ENCODE measurements at places on chromosomes 13 and 19.

- no peak for DNase-seq
Measured at GRCh38 chr13:103134271-103134670, 68.1 kb upstream of the SLC10A2 start.

DNA sequence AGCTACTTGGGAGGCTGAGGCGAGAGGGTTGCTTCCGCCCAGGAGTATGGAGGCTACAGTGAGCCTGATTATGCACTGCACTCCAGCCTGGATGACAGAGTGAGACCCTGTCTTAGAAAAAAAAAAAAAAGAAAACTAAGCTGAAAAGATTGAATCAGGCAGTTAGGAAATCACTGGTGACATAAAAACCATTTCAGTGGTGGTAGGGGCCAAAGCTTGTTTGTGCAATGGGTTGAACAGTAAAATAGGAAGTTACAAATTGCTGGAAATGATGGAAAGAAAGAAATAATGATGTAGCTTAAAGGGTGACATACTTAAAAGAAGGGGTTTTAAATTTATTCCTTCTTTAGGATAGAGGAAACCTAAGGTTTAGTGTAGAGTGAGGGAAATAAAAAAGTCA is 4.8 kb upstream of the OXGR1 start:
- no peak for DNase-seq

- no peak for DNase-seq
Measured at GRCh38 chr13:73059460-73060250, 850 bp downstream of the KLF5 start.

DNA sequence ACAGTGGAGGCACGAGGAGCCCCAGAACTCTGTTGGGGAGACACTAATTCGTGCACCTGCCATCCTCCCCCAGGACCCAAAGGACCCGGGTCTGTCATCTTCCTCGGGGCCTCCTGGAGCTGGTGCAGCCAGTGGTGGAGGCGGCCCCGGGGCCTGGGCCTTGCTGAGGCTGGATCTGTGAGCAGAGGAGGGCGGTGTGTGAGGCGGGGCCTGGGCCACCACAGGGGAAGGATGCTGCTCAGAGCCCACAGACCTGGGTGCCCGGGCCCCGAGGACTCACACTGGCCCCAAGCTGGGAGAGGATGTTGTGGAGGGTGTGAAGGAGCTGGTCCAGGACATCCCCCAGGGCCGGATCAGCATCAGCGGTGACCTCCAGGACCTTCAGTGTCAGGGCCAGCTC is 8.3 kb downstream of the IFNL3 start:
- no peak for DNase-seq

DNA sequence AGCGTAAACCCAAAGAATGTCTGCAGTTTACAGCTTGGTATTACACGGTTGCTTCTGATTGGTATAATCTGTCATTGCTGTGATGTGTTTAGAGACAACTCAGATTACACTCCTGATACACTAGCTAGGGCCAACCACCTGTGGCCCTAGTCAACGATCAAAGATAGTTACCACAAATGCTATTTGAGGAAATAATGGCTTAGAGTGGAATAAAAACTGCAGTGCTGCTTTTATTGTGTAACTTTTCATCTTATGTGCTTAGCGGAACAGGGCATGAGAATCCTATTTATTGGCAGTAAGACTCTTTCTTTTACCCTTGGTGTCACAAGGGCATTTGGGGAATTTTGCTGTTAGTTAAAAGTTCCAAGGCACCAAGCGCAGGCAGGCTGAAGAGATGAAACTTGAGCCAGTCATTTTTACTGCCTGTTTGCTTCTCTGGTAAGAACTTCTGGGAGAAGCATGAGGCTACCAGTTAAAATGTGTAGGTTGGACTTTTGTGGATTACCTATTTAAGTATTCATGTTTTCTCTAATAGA is 363.3 kb downstream of the KCNRG start:
- DNase-seq = no peak

GRCh38 chr13:107461751-107462150 is 753.6 kb downstream of the LIG4 start:
- no peak for DNase-seq

GRCh38 chr13:40388617-40389016 is 277.8 kb downstream of the FOXO1 start:
- no peak for DNase-seq

- DNase-seq = no peak
Measured at GRCh38 chr13:38202740-38203139, 146.9 kb upstream of the UFM1 start.

DNA sequence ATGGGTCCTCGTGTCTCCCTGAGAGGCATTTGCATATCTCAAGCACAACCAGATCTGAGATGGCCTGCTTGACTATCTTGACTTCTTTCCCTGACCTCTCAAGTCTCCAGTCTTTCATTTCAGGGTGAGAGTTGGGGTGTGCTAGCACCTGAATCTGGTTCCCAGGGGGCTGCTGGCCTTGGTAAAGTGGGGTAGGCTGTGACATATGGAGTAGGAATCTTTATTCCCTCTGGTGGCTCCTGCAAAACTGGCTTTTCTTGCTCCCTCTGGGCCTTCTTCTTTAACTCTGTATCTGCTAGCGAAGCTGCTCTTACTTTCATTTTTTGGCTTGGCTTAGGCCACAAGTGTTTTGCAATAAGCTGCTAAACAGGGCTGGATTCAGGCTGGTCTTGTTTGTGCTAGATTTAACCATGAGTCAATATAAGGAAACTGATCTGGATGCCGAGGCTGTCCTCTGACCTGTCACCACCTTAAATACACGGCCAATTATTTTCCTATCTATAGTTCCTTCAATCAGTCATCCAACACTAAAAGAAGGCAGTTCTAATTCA is 42.3 kb downstream of the ZNF493 start:
- no peak for DNase-seq

DNA sequence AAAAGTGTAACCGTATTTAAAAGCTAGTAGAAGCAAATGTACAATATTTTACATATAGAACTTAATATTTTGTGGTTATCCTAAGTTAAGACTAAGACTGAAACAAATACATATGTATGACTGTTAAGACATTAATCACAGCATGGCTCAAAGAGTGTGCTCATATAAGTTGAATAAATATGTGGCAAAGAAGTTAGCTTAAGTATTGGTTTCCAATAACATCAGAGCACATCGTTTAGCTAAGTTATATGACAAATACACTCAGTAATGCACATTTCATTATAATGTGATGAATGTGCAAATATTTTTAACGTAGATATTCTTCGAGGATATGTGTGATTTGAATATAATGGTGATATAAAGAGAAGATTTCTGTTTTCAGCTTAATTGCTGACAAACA is 253.8 kb downstream of the SLITRK5 start:
- DNase-seq = no peak

GRCh38 chr19:46303691-46304397 is 7.0 kb downstream of the HIF3A start:
- no peak for DNase-seq

DNA sequence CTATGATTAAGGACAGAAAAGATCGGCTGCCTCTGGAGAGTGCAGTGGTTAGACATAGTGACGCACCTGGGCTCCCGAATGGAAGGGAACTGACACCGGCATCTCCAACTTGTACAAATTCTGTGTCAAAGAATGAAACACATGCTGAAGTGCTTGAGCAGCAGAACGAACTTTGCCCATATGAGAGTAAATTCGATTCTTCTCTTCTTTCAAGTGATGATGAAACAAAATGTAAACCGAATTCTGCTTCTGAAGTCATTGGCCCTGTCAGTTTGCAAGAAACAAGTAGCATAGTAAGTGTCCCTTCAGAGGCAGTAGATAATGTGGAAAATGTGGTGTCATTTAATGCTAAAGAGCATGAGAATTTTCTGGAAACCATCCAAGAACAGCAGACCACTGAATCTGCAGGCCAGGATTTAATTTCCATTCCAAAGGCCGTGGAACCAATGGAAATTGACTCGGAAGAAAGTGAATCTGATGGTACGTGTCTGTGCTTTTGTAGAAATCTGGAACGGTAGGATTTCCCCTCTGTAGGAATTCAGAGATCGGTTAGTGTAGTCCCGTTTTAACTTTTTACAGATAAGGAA is 16.9 kb downstream of the ERCC5 start:
- DNase-seq = no peak

- no peak for DNase-seq
Measured at GRCh38 chr13:36918246-36919131, 1.5 kb downstream of the SMAD9 start.

DNA sequence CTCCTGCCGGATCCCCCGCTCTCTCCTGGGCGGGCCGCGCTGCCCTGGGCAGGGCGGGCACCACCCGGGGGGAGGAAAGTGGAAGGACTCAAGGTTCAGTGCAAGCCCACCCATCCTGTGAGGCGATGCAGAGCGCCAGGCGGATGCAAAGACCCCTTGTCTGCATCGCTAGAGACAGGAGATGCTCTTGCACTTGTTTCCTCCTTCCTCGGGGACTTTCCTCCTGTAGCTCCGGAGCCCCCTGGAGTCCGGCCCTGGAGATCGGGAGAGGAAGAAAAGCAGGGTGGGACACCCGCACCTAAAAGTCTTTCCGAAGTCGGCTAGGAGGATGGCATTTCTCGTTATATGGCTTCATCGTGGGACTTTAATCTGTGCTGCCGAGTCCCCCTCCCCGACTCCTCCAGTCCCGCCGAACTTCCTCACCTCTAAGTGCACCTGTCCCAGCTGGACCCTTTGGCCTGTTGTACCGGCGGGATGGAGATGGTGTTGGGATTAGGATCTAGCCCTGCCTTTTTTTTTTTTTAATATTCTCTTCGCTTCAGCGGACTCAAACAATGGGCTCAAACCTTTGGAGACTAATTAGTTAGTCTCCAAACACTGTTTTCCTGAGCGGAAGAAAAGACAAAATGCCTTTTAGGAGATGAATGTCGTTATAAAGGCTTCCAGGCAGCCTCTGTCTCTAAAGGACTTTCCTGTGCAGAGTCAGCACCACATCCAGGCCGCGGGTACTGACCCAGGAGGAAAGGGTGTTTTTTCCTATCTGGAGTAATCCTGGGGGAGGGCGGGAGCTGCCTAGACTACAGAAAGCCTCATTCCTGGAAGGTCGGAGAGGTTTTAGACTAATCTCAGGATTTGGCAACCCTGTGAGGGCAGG is 725 bp downstream of the FAM124A start:
- DNase-seq = no peak

DNA sequence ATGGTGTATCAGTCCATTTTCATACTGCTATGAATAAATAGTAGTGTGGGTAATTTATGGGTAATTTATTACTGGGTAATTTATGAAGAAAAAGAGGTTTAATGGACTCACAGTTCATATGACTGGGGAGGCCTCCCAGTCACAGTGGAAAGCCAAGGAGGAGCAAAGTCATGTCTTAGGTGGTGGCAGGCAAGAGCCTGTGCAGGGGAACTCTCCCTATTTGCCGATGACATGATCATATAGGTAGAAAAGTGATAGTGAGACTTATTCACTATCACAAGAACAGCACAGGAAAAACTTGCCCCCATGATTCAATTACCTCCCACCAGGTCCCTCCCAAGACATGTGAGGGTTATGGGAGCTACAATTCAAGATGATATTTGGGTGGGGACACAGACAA is 1137.7 kb downstream of the UQCRFS1 start:
- no peak for DNase-seq

GRCh38 chr19:28469544-28469943 is 743.4 kb downstream of the UQCRFS1 start:
- no peak for DNase-seq

- no peak for DNase-seq
Measured at GRCh38 chr19:3576696-3577443, 4.1 kb downstream of the HMG20B start.

- DNase-seq = no peak
Measured at GRCh38 chr13:50679321-50679720, 164.2 kb downstream of the DLEU7 start.

DNA sequence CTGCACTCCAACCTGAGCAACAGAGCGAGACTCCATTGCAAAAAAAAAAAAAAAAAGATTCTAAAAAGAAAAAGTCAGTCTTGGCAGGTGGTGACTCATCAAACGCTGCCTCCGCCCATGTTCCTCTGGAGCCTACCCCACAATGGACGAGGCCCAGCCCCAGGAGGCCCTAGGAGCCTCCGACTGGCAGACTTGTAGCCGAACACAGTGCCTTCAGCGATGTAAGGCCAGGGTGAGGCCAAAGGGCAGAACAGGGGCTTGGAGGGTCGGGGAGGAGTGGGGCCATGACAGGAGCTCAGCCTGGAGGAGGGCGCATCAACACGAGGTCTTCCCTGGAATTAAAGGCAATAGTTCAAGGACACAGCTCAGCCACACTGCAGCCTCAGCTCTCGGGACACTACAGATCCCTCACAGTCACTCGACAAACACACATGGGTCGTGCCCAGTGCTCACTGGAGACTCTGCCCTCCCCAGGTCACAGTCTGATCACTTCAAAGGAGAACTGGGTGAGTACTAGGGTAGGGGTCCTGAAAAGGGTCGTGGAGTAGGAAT is 5.1 kb downstream of the USE1 start:
- DNase-seq = peak; percentile 29

DNA sequence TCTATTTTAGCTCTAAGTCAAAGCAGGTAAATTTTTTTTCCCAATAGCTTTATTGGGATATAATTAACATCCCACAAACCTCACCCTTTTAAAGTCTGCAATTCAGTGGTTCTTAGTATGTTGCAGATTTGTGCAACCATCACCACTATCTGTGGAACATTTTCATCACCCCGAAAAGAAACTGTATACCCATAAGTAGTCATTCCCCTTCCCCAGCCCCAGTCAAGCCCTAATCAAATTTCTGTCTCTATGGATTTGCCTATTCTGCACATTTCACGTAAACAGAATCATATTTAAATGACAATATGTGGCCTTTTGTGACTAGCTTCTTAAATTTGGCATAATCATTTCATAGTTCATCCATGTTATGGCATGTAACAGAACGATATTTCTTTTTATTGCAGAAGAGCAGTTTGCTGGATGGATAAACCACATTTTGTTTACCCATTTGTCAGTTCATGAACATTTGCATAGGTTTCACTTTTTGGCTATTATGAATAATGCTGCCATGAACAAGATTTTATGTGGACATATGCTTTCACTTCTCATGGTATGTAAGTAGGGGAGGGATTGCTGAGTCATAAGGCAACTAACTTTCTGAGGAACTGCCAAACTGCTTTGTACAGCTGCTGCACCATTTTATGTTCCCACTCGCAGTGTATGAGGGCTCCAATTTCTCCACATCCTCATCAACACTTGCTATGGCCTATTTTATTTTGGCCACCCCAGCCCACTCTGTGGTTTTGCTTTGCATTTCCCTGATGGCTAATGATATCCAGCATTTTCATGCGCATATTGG is 10.9 kb downstream of the SLC46A3 start:
- no peak for DNase-seq

DNA sequence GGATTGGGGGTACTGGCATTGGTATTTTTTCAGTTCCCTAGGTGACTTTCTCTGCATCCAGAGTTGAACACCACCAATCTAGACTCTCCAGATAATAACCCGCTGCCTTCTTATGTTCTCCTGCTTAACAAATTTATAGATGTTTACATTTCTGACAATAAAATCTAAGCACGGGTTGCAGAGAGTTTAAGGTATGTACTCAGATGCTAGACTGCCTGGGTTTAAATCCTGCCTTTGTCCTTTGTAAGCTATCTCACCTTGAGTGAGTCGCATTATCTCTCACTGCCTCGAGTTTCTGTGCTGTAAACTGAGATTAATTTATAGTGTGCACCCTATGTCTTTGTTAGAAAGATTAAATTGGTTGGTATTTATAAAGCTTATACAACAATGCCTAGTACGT is 131.4 kb upstream of the ARGLU1 start:
- DNase-seq = no peak

- DNase-seq = no peak
Measured at GRCh38 chr19:39126312-39127187, 964 bp downstream of the PAK4 start.

GRCh38 chr19:647566-648284 is 8.0 kb downstream of the FGF22 start:
- no peak for DNase-seq

- no peak for DNase-seq
Measured at GRCh38 chr19:19162495-19162894, 7.6 kb downstream of the MEF2B start.
